ENCODE measurements at places on chromosomes 16 and 17. TPM values are rescaled to one million over a fixed set of nuclear protein-coding genes. Genes with fewer than 3 reads are reported as not detected.

Gene KREMEN2
- not detected for polyA plus RNA-seq

Gene AKAP1
- polyA plus RNA-seq = 43.1 TPM

Gene TPSD1
- polyA plus RNA-seq = not detected

Gene CYBA
- 59.5 TPM for polyA plus RNA-seq

Gene PIPOX
- 227 TPM for polyA plus RNA-seq

Gene DOC2B
- polyA plus RNA-seq = 0.08 TPM

Gene SPATA32
- polyA plus RNA-seq = not detected

Gene RRN3
- 17.0 TPM for polyA plus RNA-seq

Gene TTYH2
- 0.40 TPM for polyA plus RNA-seq

Gene KCNJ18
- polyA plus RNA-seq = not detected

Gene CORO1A
- polyA plus RNA-seq = 6.0 TPM

Gene TLCD1
- polyA plus RNA-seq = 5.1 TPM

Gene PIGW
- 3.2 TPM for polyA plus RNA-seq

All from liver (tissue), 10 donors.